Hypothalamus (tissue), 51 donors: ENCODE measurements at places on chromosomes 13 and 19.

- DNase-seq: no peak
Measured at GRCh38 chr13:24678151-24678550, 2.1 kb upstream of the ATP12A start.

DNA sequence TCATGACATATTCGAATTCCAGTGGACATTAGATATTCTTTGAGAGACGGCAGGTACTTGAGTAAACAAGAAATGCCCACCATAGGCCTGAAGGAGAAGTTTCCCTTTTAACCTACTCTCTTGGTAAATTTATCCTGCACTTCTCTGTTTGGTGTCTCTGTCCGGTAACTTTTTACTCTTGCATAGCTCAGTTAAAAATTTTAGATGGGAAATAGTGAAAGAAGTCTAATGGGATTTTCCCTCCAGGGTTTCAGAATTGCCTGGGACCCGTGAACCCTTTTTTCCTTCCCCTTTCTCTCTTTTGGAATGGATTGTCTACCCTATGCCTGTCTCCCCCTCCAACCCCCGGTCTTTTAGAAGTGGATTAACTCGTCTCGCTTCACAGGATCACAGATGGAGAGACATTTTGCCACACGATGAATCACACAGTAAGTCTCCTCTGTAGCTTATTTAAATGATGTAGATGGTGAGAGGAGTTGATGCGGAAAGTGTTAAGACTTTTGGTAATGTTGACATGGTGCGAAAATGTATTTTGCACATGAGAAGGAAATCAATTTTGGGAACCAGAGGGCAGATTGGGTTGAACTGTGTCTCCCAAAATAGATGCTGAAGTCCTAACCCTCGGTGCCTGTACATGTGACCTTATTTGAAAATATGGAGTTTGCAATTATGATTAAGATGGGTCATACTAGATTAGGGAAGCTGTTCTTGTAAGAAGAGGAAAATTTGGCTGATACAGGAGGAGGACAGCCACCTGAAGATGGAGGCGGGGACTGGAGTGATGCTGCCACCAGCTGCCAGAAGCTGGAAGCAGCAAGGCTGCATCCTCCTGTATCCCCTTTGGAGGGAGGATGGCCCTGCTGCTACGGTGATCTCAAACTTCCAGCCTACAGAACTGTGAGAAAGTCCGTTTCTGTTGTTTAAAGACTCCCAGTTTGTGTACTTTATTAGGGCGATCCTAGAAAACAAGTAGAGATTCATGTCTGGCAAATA, 711 bp upstream of the MIPEP start:
- no peak for DNase-seq

- no peak for DNase-seq
Measured at GRCh38 chr19:3320853-3321252, 45.5 kb upstream of the NFIC start.

GRCh38 chr19:4542896-4543841, 3.3 kb upstream of the LRG1 start:
- no peak for DNase-seq

- DNase-seq: peak; percentile 7
Measured at GRCh38 chr19:51473009-51473707, 5.2 kb upstream of the CEACAM18 start.

DNA sequence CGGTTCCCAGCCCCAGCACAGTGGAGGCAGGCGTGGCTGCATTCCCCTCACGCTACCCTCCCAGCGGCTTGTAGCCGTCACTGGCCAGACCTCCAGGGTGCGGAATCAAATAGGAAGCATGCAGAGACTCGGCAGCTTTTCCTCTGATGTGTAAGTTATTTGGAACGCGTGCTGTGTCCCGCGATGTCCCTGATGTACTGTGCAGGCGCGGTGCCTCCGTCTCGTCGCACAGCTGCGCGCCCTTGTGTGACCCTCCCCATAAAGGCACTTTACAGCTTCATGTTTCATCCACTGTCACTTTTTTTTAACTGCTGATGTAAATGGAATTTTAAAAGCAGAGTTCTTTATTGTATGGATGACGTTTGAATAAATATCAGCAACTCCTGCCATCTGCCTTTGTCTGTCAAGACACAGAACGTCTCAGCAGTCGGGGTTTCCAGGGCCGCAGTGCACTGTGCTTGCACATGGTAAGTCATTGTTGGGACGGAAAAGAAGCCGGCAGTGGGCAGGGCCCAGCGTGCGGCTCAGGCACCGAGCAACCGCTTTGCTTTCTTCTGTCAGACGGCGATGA, 7.3 kb upstream of the F7 start:
- DNase-seq: no peak

GRCh38 chr19:45180936-45181335, 2.4 kb downstream of the BLOC1S3 start:
- DNase-seq: no peak

DNA sequence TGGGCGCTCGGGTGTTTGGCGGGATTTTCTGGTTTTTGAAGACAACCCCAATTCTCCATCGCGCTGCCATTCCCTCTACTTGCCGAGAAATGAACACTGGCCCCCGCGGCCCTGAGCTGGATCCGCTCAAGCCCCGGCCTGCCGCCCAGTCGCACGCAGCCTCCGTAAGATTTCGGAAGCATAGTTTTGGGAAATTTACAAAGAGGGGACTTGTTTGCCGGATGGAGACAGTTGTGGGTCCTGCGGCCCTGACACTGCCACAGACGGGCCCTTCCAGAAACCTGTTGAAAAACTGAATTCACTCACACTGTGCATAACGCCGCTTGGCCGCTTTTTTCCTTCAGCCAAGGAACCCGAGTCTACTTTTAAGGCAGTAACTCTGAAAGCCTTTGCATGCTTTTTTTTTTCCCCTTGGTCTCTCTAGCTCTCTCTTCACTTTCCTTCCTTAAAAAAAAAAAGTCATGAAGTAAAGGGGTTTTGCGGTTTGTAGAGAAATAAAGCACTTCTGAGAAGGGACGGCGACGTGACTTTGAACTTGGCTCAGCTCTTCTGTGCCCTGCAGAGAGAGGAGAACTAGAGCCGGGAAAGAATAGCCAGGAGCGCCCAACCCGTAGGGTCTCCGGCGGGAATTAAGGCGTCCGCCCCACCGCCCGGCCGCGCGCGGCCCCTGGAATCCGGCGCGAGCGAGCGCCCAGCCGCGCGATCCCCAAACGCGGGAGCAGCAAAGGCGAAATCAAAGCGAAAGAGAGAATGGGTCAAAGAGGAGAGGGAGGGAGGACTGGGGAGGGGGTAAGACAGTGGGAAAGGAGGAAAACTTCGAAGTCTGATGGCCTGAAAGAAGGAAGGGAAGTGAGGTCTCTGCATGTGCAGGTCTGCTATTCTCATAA, 3.4 kb upstream of the ZIC2 start:
- DNase-seq: no peak

GRCh38 chr19:5961969-5962945, 15.7 kb downstream of the RANBP3 start:
- DNase-seq: peak; percentile 47

DNA sequence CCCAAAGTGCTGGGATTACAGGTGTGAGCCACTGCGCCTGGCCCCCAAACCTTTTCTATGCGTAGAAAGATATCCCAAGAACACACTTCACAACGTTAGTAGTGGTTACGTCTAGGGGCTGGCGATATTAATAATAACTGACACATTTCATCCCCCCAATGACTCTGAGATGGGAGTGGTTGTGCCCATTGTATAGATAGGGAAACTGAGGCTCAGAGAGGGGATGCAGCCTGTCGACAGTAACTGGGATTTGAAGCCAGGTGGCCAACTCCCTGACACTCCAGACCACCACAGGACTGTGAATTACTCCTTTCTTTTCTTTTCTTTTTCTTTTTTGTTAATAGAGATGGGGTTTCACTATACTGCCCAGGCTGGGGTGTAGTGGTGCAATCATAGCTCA, 25.3 kb upstream of the PTPRS start:
- no peak for DNase-seq

GRCh38 chr13:30665638-30666037, 47.9 kb downstream of the USPL1 start:
- no peak for DNase-seq

DNA sequence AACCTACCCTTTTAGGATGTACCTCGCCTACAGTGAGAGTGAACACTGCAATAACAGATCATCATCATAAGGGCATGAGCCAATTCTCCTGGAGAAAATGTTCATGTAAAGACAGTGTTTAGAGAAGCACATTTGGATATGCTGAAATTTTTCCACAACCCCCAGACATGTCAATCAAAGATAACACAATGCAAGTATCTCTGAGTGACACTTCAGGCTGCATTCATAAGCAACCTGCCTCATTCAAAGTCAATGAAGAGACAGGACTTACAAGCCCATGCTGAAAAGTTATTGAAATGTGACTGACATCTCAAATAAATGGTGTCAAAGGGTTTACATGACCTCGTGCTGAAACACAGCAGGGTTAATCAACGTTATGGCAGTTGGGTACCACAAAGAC, 102.0 kb downstream of the PCDH9 start:
- DNase-seq: no peak

GRCh38 chr19:38648769-38649304, 1.4 kb downstream of the ACTN4 start:
- DNase-seq: no peak

DNA sequence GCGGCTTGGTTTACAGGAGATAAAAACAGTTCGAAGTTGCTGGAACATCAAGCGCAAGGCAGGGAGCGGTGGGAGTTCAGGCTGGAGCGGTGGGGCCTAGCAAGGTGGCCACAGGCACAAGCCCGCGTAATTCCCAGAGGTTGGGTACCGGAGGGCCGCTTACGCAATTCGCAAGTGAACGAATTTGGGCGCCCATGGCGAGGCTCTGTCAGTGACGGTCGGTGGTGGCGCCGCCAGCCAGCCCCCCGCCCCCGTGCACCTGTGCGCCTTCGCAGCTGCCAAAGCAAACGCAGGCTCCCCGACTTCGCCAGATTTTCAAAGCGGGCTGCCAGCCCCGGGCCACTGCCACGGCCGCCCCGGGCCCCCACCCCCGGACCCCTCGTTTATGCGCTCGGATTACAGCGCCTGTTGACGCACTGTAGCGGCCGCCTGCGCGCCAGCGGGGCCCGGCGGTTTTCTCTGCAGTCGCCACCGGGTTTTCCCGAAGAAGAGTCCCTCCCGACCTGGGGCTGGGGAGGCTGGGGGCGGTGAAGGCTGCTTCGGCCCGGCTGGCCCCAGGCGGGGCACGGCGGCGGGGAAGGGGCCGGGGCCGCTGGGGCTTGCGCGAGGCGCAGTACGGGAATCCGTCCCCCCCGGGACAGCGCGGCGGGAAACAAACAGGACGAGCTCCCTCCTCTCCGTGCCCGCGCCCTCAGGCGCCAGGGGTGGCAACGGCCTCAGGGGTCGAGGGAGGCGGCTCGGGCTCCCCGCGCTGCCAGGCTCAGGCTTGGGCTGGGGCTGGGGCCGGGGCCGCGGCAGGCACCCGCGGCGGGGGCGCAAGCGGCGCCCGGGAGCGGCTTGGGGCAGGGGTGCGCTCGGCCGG, 709 bp downstream of the N4BP2L1 start:
- DNase-seq: no peak

- no peak for DNase-seq
Measured at GRCh38 chr13:97986835-97987234, 33.4 kb downstream of the IPO5 start.

DNA sequence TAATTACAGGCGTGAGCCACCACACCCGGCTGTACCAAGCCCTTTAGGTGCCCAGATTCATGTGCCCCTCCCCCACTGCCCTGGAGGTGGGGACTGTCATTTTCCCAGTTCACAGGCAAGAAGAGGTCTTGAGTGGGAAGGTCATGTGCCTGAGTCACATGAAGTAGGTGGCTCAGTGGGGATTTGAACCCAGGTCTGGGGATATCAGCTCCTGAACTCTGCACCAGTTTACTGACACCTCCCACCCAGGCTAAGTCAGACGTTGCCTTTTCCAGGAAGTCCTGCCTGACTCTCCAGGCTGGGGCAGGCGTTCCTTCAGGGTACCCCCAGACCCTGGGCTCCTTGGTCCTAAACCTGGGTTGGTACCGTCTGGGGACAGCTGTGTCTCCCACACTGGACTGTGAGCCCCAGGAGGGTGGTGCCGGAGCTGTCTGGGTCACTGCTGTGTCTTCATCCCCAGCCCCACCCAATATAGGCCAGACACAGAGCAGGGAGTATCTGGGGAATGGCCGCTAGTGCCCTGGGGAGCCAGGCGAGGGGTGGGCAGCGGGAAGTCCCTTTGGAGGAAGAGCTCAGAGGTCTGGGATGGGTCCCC, 8.6 kb downstream of the VASP start:
- DNase-seq: no peak

DNA sequence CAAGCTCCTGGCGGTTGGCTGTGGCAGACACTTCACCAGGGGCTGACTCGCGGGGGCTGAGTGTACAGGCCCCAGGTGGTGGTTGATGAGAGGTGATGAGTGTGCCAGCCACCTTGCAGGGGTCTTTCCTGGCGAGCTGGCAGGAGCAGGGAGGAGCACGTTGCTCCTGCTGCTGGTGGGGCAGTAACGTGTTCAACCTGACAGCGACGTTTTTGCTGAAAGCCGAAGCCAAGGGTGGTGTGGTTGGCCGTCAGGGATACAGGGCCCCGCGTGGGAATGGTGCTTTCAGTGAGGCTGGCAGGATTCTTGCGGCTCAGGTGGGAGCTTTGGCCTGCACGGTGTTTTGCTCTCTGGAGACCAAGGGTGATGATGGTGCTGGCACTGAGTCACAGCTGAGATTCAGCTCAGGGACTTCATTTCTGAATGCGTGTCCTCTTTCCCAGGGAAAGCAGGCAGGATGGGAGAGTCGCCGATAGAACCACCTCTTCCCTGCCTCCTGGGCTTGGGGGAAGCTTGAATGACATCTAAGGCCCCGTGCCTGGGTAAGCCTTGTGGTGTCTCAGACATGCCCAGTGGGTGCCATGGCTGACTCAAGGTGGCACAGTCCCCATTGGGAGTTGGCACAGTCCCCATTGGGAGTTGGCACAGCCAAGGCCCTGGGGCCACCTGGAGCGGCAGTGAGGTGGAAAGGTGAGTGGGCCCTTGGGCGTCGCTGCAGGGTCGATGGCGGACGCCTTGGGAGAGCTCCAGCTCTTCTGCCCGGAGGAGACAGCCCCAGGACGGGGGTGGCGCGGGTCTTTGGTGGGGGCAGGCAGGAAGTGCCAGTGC, 8.8 kb downstream of the DAZAP1 start:
- no peak for DNase-seq

DNA sequence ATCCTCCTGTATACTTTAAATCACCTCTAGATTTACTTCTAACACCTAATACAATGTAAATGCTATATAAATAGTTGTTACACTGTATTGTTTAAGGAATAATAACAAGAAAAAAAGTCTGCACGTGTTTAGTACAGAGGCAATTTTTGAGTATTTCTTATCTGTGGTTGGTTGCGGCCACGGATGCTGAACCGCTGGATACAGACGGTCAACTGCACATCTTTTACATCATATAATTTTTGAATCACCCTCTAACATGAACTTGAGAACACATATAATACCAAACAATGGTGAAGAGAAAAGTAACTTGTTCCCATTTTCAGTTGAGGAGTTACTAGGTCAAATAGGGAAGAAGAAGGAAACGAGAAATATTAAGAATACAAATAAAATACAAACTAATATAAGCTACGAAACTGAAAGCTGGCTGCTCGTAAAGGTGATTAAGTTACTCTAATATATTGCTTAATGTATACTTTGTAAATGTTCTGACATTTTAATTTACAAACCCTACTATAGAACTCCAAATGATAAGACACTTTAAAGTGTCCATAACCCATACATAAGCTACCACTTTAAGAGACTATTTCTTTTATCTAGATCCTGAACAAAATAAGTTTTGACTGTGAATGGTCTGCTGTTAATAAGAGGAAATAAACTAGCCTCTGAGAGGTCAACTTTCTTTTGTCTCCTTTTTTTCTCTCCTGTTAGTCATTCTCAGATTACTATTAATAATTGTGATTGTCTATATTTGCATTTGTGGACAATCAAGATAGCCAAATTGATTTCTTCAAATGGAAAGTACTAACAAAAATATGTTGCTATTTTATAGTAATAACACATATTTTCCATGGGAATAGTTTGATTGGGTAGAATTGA, 457.4 kb downstream of the DIAPH3 start:
- DNase-seq: no peak

GRCh38 chr13:81395368-81395767, 1054.4 kb upstream of the SPRY2 start:
- no peak for DNase-seq
